ENCODE measurements at places on chromosomes 2 and 18.

GRCh38 chr2:224915136-224915535 lies 127.1 kb downstream of the DOCK10 start:
- DNase-seq, result no peak

DNA sequence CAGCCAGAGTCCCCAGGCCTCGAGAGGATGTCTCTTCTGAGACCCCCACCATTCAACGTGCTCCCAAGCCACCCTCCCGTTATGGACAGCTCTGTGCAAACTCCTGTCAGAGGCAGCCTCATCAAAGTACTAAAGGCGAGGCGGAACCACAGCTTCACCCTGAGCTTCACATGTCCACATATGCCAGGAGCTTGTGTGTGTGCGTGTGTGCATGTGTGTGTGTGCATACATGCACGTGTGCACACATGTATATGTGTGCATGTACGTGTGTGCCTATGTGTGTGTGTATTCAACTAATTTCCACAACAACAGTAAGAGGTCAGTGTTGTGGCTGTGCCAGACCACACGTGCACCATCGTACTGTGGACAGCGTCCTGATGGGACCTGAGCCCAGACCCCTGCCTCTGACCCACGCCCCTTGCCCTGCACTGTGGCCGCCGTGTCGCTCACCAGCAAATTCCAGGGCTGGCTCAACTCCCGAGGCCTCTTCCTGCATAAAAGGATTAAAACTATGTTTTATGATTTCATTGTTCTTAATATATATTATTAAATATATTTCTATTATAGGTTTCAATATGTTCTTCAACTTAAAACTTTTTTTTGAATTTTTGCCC lies 444.8 kb downstream of the EIPR1 start:
- no peak for DNase-seq

- DNase-seq, result no peak
Observed at GRCh38 chr2:175871331-175872004, 130.6 kb downstream of the LNPK start.

- DNase-seq, result no peak
Observed at GRCh38 chr2:128716299-128716721, 397.6 kb upstream of the HS6ST1 start.

DNA sequence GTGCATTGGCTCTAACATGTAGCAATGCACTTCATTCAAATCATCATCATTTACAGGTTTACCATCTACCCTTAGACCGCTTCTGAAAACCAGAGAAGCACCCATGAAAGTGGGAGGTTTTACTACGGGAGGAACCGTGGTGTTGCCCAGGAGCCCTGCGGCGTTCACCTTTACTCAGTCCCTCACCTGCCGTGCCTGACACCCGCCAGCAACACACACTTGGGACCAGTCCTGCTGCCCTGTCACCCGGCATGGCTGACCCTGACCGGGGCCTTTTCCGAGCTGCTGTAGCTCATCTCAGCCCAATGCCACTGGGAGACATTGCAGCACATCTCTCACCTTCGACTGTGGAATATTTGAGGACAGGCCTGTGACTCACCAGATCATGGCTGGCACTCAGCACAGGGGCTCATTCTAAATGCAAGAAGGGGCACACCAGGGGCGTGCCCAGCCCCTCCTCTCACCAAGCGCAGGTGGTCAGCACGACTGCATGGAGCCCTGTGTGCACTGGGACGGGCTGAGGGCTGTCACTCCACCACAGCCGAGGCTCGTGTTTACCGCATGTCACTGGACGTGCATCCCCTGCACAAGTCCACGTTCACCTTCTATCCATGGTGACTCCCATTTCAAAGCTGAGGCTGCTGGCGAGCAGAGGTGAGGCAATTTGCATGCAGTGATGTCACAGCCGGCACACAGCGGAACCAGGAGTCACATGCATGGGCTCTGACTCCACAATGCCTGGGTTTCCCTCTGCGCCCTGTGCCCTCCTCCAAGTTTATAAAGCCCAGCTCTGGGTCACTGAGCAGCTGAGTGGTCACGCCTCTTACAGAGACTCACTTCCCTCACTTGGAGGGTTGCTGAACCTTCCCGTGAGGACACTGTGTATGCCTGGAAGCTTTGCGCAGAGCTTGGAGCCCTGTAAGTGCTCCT lies 76.7 kb upstream of the SNTG2 start:
- DNase-seq, result no peak

DNA sequence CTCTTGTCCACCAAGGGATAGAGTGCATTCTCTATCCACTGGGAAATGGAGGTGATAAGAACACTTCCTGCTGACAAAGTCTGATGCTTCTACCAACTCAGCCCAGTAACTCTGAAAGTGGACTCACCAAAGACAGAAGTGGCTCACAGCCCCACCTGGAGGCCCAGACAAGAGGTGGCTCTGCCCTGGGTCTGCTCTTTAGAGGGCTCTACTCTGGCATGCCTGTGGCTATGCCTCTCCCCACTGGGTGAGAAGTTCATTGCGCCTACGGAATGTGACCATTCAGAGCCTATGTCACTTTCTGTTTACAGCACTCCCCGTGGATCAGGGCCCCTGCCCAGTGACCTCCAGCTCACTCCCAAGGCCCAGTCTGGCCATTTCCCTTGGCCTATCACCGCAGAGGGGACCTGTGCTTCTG lies 13.5 kb upstream of the XDH start:
- no peak for DNase-seq

DNA sequence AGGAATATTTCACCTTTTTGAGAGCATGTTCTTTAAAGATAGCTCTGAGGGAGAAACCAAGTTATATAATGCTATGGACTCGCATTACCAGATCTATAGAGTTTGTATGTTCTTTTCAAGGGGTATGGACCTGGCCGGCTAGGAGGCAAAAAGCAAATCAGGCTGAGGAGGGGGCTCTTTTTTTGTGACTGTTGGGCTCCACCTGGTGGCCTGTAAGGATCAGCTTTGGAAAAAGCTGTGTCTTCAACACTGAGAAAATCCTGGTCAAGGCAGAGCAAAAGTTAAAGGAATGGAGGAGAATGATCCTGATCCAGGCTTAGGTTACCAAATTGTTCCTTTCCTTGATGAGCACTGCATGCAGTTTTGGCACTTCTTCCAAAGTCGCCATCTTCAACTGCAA lies 180.5 kb downstream of the DIS3L2 start:
- peak; percentile 4 for DNase-seq
